ENCODE measurements at places on chromosomes 12 and 14.

GRCh38 chr12:125193376-125194152, 128.3 kb downstream of the AACS start:
- DNase-seq = peak; percentile 28

DNA sequence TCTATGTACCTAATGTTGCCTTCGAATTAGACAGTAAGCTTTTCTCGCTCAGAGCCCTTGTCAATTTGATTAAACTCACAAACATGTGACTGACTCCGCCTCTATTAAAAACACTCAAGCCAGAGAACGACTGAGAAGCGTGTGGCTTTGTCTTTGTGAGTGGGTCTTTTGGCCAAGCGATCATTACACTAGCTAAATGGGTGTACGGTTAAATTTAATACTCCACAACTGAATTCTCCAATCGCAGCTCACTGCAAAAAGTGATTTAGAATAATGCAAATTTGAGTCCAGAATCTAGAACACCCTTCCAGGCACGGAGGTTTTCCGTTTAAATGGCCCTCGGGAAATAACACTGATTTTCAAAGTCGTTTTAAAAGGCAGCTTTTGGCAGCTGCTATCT, 253.7 kb downstream of the EFCAB11 start:
- DNase-seq = no peak

DNA sequence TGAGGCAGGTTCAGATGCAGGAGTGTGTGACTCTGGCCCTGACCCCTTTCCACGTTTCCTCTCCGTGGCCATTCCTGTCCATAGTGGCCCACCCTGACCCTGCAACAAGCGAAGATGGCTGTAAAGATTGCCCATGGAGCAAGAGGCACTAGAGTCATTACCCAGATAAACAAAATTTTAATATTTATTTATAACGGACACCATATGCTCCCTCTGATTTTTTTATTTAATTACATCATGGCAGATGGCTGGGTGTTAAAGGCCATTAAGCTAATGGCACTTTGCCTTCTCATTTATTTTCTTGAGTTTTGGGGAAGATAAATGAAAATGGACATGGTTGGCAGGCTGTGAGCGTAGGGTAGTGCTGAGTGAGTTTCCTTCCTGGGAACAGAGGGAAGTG, 58.7 kb downstream of the WSCD2 start:
- no peak for DNase-seq

GRCh38 chr12:5567016-5567725, 135.3 kb downstream of the NTF3 start:
- DNase-seq = no peak

GRCh38 chr14:35535483-35536112, 1.6 kb downstream of the INSM2 start:
- no peak for DNase-seq

DNA sequence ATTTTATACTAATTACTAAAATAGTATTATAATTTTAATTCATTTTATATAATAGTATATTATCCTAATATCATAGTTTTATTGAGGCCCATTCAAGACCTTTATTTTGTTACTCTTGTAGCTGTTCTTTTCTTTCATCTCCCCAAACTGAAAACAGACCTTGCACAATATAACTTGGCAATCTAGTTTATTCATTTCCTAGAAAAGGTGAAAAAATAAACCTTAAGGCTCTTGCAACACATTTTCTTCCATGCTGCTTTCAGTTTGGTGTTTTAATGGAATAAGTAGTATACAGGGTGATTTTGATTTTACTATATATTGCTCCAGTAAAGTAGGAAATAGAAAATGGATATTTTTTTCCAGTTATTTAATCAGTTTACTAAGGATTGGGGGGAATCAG, 174.0 kb downstream of the SLC2A13 start:
- DNase-seq = no peak

DNA sequence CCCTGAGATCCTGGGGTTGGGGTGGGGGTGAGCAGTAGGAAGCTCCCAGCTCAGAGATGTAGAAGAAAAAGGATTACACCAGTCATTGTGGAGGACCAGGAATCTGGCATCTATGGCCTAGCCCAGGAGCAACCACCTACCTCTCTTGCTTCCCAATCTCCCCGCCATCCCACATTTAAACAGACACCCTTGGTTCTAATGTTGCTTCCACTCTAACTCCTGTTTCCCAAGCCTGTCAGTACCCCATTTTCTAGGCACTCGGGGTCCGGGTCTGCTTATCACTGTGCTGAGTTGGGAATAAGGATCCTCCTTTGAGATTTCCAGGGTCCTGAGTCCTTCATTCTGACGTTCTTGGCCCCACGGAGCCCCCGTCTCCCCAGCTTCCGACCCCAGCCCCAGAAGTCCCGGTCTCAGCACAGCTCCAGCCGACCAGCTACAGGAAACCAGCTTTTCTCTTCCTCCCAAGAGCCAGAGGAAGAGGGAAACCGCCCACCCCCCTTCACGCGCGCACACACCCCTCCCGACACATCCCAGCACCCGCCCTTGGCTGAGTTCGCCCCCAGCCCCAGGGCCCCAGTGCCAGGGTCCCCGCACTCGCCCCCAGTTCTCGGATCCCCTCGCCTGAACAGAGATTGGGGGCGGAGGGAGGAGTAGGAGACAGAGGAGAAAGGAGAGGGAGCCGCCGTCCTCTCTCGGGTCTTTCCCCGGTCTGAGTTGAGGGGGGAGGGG, 1.2 kb downstream of the ITGA5 start:
- no peak for DNase-seq

DNA sequence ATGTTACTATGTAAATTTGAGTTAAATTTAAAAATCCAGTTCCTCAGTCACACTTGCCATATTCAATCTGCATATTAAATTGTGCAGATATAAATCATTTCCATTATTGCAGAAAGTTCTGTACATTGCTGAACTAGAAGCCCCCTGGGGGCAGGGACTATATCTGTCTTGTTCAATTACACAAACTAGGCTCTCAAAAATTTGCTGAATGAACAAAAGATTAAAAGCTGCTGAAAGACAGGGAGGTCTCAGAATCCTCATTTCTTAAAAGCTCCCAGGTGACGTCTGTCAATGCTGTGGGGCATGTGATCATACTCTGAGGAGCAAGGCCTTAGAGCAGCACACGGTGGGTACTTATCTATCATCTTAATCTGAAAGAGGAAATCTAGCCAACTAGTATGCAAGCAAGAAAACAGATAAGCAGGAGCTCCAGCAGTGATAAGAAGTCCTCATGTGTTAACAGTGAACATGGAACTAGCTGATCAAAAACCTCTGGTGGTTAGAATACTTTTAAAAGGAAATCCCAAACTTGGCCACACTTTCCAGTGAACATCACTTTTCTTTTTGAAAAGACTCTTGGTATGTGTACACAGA, 60.5 kb downstream of the APPL2 start:
- no peak for DNase-seq

GRCh38 chr14:51157012-51157411, 62.1 kb upstream of the TRIM9 start:
- no peak for DNase-seq

DNA sequence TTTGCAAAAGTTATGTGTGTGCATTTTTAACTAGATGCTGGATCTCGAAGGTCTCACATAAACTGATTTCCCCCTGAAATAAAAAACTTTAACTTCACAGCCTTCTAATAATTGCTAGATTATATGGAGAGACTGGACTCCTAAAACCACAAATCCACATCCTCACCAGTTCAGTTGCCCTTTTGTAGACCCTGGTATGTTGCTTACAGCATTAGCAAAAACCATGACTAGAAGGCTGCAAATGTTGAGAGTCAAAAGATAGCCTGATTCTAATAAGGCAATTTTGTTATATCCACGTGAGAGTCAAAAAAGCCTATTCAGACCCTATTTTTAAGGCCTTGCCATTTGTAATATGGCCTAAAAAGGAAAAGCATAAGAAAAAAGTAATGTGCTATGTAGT, 37.4 kb downstream of the RASSF8 start:
- DNase-seq = no peak

GRCh38 chr12:98814254-98814653, 169.2 kb downstream of the APAF1 start:
- DNase-seq = no peak

- no peak for DNase-seq
Observed at GRCh38 chr12:118617611-118618450, 241.5 kb downstream of the SUDS3 start.

GRCh38 chr14:92973261-92973797, 50.4 kb downstream of the CHGA start:
- no peak for DNase-seq

GRCh38 chr12:89236748-89237383, 115.4 kb downstream of the DUSP6 start:
- no peak for DNase-seq

DNA sequence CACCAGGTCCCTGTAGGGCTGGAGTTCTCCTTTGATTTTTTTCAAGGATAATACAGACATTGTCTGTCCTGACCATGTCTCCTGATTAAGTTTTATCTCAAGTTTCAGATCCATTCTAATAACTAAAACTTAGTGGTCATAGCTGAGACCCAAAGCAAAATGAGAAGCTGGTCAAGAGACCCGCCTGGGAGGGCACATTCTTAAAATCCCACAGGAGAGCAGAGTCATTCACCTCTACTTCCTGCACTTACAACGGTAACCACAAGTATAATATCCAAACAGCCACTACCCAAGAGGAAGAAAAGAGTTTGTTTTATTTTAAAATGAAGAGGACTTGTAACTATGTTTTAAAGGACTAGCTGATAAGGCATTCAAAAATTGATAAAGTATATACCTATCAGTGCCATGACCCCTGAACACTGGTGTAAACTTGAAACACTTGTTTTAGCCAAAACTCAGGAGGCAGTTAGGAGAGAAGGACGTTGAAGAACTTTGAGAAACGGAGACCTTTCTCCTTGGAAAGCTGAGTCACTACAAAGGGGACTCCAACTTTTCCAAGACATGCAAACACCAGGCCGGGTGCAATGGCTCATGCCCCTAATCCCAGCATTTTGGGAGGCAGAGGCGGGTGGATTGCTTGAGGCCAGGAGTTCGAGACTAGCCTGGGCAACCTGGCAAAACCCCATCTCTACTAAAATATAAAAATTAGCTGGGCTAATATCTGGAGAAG, 478.2 kb downstream of the GLT1D1 start:
- no peak for DNase-seq

GRCh38 chr12:68446384-68446783, 114.2 kb upstream of the MDM1 start:
- DNase-seq = no peak
